Kidney glomerular epithelial cell (primary cell): ENCODE measurements at places on chromosomes 2 and 18.

- DNase-seq, result peak; percentile 27
Measured at GRCh38 chr18:36411745-36412168, 114.2 kb downstream of the FHOD3 start.

DNA sequence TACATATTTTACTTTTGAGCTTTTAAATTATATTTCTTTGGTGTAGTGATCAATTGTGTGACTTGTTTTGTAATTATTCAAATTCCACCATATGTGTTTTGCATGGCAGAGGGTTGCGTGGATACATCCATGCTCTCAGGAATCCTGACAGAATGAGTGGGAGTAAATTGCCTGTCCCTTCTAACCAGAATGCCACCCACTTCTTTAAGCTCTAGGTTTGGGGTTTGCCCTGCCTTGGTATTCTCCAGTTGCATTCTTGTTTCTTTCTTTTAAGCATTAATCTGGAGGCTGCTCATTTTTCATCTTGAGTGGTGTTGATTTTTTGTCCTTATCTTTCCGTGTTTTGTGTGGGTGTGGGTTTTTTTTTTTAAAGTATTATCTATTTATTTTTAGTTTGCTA is 360.0 kb downstream of the PTPRM start:
- DNase-seq, result no peak

DNA sequence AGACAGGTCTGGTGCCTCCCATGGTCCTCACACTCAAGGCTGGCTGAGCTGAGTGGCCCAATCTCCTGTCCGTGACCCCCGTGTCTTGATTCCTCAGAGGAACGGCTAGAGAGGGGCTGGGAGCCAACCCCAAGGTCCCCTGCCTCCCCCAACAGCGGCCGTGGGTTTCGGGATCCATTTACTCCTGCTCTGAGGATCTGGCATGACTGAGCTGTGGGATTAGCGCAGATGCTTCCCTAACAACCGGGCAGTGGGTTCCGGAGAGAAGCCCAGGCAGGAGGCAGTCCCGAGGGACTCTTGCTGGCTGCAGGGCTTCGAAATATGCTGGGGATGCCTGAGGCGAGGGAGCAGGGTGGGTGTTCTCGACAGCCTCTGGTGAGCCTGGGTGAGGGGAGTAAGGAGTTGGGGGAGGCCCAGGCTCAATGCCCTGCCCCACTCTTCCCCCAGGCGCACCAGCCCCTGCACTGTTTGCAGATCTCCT is 18.9 kb downstream of the GPR35 start:
- DNase-seq, result no peak

DNA sequence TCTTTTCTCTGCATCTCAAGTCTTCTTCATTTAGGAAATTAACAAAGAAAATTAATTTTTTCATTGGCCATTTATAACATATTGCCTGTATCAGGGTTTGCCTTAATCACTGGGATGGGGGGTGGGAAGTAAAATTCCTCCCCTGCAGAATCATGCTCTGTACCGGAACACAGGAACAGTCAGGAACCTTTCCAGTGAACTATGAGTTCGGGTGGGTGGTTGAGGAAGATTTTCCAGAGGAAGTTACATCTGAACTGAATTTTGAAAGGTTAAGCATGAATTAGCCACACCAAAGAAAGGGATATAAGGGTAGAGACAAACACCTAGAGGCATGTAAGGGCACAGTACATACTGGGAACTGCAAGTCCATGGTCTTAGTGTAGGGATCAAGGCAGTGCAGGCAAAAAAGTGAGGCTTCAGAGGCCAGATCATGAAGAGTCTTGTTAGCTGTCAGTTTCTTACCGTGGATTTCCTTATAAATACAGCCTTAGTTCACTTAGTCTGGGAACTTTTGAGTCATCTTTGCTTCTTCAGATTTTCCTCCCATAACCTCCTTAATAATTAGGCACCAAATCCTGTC is 55.6 kb downstream of the FAM117B start:
- DNase-seq, result no peak

- no peak for DNase-seq
Measured at GRCh38 chr2:16625201-16625729, 40.4 kb downstream of the CYRIA start.

DNA sequence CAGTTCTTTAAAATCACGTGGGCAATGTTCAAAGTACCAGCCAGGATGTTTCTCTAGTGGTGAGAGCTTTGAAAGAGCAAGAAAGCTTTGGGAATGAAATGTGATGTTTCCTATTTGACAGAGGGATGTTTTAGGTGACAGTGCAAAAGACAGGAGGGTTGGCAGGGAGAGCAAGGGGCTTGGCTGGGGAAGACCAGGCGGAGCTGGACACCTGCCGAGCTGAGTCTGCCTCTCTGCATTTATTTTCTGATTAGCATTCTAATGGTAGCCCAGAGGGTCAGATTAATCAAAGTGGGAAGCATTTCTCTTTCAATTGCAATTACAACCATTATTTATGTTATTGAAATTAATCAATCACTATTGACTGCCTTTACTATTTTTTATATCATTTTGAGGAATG is 145.4 kb upstream of the RAB12 start:
- DNase-seq, result no peak

DNA sequence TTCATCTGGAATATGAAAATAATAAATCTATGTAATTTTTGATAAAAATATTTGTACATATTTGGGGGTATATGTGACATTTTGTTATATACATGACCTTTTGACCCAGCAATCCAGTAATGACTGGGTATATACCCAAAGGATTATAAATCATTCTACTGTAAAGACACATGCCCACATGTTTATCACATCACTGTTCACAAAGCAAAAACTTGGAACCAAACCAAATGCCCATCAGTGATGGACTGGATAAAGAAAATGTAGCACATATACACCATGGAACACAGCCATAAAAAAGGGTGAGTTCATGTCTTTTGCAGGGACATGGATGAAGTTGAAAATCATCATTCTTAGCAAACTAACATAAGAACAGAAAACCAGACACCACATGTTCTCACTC is 472.1 kb upstream of the DDX18 start:
- no peak for DNase-seq

GRCh38 chr18:13530879-13531387 is 195.4 kb downstream of the FAM210A start:
- DNase-seq, result peak; percentile 33

GRCh38 chr2:156349161-156349560 is 16.6 kb upstream of the NR4A2 start:
- DNase-seq, result no peak

DNA sequence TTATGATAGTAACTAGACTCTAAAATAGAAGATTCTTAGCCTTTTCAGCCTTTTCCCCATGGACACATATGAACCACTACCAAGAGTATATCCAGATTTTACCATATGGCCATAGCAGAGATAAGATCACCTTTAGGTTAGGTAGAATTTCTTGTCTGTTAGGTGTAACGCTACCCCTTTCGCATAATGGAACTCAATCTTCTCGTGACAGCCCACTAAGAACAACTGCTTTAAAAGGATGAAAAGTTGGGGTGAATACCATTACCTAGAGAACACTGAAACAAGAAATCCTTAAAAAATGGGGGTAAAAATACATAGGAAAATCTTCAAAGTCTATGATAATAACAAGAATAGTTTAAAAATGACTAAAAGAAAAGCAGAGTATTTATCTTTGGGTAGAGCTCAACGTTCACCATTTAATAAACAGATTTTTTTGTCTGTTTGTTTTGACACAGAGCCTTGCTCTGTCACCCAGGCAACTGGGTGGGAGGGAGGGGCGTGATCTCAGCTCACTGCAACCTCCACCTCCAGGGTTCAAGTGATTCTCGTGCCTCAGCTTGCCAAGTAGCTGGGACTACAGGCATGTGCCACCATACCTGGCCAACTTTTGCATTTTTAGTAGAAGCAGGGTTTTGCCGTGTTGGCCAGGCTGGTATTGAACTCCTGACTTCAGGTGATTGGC is 67.2 kb downstream of the VIL1 start:
- no peak for DNase-seq

- no peak for DNase-seq
Measured at GRCh38 chr2:3759761-3760160, 56.4 kb downstream of the DCDC2C start.

- DNase-seq, result peak; percentile 80
Measured at GRCh38 chr2:143083636-143084035, 45.6 kb upstream of the ARHGAP15 start.

DNA sequence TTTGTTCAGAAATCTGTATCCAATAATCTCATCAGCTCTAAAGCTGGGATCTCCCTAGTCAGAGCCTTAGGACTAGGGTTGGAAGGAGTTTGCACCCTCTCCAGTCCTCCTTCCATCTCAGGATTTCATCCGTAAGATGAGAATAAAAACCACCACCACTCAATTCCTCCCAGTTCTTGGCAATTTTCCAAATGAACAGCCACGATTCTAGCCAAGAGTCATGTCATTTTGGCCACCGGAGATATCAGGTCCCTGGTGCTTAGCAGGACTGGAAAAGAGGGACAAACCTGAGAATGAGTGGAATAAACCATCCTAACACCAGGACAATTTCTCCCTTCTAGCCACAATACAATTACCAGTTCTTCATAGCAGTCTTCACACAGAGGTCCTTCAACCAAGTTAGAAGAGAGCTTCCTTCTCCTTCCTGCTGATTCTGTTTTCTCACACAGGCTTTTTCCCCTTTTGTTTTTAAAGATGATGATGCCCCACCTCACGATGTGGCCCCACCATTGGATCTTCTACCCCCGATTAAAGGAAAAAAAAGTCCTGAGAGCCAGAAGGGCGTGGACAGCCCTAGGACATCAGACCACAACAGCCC is 36.2 kb downstream of the KIAA2012 start:
- DNase-seq, result no peak

- no peak for DNase-seq
Measured at GRCh38 chr2:75421986-75422385, 138.8 kb downstream of the EVA1A start.

DNA sequence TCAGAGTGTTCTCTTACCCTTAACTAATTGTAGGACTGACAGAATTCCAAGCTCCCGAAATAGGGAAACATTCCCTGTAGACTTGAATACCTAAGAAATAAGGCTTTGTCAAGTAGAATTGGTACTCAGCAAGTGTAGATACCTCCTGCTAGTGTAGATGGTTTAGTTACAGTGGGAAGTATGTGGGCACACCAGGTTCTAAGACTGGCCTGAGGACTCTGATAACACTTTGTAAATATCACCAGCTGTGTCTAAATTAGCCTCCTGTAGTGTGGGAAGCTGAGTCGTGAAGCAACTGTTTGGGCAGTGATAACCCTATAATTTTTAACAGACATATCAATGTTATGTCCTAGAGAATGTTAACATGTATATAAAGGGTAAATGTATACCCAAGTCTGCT is 304.5 kb downstream of the SLC8A1 start:
- no peak for DNase-seq

GRCh38 chr2:200007306-200007705 is 51.9 kb downstream of the MAIP1 start:
- DNase-seq, result no peak

DNA sequence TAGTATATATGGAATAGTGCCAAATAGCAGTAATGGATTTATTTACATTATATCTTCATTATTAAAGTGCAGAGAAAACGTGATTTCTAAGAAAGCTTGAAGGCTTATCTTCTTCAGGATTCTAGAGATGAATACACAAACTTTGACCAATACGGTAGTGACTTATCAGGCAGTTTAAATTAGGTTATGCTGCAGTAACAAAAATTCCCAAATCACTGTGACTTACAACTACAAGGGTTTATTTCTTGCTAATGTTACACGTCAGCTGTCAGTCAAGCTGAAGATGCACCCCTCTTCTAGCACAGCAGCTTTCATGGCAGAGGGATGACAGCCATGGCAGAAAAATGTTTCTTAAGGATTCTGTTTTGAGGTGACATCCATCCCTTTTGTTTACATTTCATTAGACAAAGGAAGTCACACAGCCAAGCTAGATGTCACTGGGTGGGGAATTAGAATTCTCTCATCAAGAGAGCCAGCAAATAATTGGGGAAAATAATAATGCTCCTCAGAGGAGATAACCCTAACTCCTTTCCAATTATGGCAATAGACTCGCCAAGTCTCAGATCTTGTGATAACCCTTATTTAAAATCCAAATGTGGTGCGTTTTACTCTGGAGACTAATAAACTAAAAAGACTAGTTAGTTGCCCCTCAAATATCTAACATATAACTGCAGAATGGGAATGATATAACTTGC is 268.3 kb upstream of the CYP26B1 start:
- DNase-seq, result no peak

DNA sequence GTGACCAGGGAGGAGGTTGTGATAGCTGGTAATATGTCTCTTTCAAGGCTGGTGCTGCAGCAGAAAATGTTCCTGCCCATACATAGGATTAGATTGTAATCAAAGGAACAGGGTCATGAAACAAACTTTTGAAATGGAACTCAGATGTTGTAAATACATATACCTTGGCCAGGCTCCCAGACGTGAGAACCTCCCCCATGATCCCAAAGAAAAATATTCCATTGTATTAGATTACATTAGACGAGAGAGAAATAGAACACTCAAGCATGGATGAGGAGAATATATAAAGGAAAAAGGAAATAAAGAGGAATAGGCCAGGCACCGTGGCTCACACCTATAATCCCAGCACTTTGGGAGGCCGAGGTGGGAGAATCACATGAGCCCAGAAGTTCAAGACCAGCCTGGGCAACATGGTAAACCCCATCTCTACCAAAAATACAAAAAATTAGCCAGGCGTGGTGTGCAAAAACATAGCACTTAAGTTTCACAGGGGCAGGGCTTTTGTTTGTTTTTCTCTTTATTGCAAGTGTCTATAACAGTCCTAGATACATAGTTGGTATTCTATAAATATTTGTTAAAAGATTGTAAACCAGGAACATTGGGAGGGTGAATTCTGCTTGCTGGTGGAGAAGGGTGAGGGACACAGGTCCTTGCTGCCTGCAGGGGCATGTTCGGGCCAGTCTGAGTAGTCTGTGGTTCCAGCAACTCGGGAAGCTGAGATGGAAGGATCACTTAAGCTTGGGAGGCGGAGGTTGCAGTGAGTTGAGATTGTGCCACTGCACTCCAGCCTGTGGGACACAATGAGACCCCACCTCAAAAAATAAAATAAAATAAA is 52.8 kb downstream of the RPL37A start:
- no peak for DNase-seq

- DNase-seq, result no peak
Measured at GRCh38 chr18:10454681-10455557, 484 bp downstream of the APCDD1 start.

DNA sequence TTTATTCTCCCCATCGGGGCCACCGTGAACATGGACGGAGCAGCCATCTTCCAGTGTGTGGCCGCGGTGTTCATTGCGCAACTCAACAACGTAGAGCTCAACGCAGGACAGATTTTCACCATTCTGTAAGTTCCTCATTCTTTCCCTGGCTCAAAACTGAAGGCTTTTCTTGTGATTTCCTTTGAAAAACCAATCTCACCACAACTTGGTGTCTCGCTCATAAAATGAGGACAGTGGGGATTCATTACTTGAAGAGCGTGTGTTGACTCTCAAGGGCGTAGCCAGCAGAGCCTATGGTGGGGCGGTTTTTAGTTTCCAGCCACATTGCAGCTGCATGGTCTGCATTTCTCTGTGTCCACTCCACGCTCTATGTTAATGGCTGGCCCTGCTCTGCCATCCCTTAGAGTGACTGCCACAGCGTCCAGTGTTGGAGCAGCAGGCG is 29.0 kb downstream of the SLC1A4 start:
- no peak for DNase-seq
